ENCODE measurements at places on chromosomes 1 and 21. TPM values are rescaled to one million over a fixed set of nuclear protein-coding genes. Genes with fewer than 3 reads are reported as not detected.

- no peak for DNase-seq
These were observed 161.9 kb upstream of the UBE2U start for GRCh38 chr1:64041371-64042131.

- no peak for DNase-seq
These were observed 7.0 kb upstream of the PSEN2 start for GRCh38 chr1:226863446-226863845.

- DNase-seq, result peak; percentile 42
These were observed 465 bp downstream of the HUNK start for GRCh38 chr21:31873275-31873695.

USP16 gene
- 30.5 TPM for total RNA-seq

GRCh38 chr1:85616736-85617135 lies 36.2 kb downstream of the CCN1 start:
- DNase-seq, result no peak

DNA sequence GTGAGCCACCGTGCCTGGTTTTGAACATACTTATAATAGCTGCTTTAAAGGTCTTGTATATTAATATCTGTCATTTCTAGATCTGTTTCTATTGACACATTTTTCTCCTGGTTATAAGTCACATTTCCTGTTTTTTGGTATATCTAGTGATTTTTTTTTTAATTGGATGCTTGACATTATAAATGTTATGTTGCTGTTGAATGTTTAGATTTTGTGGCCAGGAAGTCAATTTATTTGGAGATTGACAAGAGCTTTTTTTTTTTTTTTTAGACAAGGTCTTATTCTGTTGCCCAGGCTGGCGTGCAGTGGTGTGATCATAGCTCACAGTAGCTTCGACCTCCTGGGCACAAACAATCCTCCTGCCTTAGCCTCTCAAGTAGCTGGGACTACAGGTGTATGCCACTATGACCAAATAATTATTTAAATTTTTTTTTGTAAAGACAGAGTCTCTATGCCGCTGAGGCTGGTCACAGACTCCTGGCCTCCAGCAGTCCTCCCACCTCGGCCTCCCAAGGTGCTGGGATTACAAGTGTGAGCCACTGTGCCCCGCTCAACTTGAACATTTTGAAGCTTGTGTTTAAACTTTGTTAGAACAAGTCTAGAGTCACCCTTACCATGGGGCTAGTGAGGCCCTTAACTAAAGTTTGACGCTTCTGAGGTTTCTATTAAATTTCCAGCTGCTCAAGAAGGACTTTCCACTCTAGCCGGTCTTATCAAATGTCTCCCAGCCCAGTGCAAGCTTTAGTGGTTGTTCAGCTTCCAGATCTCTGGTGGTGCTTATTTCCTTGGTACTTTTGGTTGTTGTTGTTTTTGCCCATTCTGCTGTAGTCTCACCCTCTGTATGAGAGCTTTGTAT lies 8.6 kb upstream of the CHI3L2 start:
- no peak for DNase-seq

ARHGAP30 gene
- total RNA-seq, result 3.7 TPM

FCRL5 gene
- total RNA-seq, result 0.17 TPM

Measured in left ventricle myocardium superior (tissue), 1 donor.